Stimulated activated CD4-positive, alpha-beta T cell treated with anti-CD3 and anti-CD28 coated beads, Interleukin-2, amount 100 ng/mL, for 48 hours (primary cell): ENCODE measurements at places on chromosomes 2 and 18.

GRCh38 chr2:11552260-11552638, 18.4 kb downstream of the GREB1 start:
- DNase-seq = no peak

DNA sequence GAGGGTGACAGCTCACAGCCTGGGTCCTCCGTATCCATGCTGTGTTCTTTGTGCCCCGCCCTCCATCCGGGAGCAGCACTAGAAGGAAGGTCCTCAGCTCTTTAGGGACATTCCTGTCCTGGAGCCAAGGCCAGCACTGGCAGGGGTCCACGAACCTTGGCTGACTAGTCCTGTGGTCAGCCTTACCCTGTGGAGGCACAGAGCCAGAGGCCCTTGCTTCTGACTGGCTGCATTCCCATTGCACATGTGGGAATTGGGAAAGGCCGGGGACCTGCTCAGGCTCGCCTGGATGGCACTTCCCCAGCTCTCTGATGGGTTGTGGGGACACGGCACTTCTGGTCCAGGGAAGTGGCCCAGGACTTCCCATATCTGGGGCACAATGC, 24.9 kb upstream of the RHOB start:
- DNase-seq = no peak

DNA sequence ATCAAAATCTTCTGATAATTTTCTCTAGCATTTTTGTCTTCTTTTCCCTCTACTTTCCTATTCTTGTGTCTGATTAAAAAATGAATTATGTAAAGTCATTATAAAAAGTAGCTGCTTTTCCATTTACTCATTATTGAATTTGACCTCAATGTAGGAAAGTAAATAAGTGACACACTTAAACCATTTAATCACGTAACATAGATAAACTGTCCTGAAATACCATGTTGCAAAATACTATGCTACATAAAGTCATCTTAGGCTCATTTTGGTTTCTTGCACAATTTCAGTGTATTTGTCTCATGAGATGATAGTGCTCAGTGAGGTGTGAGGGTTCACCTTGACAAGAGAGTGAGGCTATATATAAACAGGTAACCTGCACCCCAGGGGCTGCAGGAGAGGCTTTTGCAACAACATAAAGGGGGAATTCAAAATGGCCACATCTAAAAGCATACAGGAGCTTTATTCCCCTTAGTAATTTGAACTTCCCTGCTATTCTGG, 502.7 kb downstream of the RNF144A start:
- DNase-seq = no peak

DNA sequence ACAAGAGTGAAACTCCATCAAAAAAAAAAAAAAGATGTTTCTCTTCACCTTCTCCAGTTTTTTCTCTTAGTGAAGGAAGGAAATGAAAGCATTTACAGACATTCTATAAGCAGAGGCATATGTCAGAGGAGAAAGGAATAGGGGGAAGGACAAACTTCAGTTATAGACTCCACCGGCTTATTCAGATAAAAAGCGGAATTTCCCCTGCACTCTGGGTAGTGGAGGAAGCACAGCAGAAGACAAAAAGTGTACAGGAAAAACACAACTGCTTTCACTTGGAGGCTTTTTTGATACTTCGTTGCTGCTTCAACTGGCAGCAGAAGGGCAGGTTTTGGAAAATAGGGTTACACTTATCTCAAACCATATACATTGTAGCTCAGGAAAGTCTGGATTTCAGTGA, 3.2 kb upstream of the MGAT4A start:
- DNase-seq = no peak

DNA sequence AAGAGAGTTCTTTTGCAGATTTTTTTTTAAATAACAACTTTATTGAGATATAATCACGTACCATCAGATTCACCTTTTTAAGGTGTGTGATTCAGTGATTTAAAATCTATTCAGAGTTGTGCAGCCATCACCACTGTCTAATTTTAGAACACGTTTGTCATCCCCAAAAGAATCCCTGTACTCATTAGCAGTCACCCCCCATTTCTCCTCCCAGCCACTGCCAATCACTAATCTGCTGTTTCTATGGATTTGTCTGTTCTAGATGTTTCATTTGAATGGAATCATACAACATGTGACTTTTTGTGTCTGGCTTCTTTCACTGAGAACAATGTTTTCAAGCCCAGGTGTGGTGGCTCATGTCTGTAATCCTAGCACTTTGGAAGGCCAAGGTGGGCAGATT, 55.4 kb upstream of the RAPH1 start:
- no peak for DNase-seq

DNA sequence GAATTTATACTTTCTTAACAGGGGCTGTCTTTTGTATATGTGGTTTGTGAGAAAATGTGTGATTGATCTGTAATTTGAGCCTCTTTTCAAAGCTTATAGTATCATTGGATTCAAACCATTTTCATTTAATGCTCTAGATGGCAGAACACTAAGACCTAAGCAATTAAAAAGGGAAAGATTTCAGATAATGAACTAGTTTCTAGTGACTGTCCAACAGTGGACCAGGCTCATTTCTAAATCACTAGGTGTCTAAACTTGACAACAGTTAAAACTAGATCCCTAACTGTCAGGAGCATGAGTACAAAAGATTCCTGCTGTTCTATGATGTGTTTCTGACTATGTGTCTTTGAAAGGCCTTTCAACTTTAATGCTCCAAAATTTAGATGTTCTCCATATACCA, 54.6 kb downstream of the ANKRD44 start:
- DNase-seq = no peak

GRCh38 chr2:204282525-204282924, 262.8 kb upstream of the PARD3B start:
- no peak for DNase-seq

- peak; percentile 60 for DNase-seq
Observed at GRCh38 chr2:215931256-215931903, 82.0 kb downstream of the MREG start.

- DNase-seq = peak; percentile 8
Observed at GRCh38 chr2:24793761-24794435, 673 bp downstream of the CENPO start.
